ENCODE measurements at places on chromosomes 12 and 14. TPM values are rescaled to one million over a fixed set of nuclear protein-coding genes. Genes with fewer than 3 reads are reported as not detected.

Gene ADSS1
- 9.4 TPM for total RNA-seq

GRCh38 chr12:39127401-39127800 lies 222.0 kb upstream of the CPNE8 start:
- peak; percentile 75 for DNase-seq

DNA sequence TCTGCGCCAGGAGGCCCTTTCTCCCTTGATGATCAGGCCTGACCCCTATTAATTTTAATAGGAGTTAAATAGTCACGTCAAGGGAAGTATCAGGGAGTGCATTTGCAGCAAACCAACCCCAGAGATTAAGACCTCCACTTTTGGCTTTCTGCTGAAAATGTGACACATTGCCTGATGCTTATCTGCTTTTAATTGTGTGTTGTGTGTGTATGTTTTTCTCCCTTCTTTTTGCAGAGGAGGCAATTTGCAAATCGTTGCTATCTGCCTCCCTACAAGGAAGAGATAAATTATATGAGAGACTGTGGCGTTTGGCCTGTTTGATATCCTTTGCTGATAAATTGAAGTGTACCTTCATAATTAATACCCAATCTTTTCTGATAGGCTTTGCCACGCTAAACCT lies 822.9 kb downstream of the VRK1 start:
- no peak for DNase-seq

- DNase-seq, result no peak
These were observed 176.0 kb downstream of the EGLN3 start for GRCh38 chr14:33774723-33775470.

GRCh38 chr14:101064121-101064661 lies 160.7 kb upstream of the RTL1 start:
- no peak for DNase-seq
